ENCODE measurements at places on chromosomes 6 and 20.

DNA sequence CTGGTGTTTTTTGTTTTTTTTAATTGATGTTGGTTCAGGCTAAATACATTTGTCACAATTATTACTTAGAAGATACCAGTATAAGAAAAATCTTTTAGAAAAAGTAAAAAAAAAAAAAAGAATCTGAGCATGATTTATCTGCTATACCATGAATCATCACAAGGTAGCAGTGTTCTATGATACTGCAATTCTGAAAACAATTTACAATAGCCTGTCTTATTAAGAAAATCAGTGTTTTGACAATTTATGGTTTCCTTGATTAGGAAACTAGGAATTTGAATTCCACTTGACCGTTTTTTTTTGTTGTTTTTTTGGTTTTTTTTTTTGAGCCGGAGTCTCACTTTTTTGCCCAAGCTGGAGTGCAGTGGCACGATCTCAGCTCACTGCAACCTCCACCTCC lies 9.3 kb upstream of the MAK start:
- no peak for DNase-seq

DNA sequence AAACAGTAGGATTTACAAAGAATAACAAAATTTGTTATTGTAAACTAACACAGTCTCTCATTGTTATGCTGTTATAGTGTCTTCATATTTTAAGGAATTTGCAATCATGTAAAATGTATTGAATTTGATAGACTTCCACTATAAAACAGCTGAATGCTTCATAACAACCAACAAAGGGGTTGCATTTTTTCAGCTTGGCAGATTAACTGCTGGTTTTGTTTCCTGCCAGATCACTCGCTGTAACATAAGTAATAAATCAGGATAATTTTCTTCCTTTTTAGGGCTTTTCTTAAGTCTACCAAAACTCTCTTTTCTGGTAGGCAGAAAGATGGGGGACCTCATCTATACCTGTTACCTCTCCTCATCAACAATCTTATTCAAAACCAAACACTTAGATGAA lies 169.8 kb downstream of the SAMD5 start:
- DNase-seq, result no peak

DNA sequence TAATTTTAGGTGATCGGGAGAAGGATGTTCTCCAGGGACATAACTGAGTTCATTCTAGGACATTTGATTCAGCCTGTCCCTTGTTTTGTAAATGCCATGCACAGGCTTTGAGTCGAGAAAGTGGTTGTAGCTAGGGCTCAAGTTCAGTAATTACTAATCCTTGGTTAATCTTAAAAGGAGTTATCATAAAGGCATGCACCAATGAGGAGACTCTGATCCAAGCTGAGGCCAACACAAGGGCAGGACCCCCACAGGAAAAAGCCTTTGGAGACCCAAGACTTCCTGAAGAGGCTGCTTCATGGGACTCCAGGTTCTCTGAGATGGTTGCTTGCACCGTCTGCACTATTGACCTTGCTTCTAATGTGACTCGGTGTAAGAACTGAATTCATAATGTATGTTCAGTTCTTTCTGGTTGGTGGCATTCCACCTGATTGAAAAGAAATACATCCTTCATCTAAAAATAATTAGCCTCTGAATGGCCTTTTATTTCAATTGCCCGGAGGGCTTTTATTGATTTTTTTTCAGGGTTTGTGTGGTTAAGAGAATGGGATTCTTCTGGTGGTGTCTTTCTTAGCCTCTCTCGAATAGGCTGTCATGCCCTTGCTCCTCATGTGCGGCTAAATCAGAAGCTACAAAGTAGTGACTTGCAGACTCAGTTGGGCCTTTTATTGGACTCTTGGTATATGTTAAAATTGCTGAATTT lies 201.7 kb upstream of the PLCB4 start:
- DNase-seq, result no peak

DNA sequence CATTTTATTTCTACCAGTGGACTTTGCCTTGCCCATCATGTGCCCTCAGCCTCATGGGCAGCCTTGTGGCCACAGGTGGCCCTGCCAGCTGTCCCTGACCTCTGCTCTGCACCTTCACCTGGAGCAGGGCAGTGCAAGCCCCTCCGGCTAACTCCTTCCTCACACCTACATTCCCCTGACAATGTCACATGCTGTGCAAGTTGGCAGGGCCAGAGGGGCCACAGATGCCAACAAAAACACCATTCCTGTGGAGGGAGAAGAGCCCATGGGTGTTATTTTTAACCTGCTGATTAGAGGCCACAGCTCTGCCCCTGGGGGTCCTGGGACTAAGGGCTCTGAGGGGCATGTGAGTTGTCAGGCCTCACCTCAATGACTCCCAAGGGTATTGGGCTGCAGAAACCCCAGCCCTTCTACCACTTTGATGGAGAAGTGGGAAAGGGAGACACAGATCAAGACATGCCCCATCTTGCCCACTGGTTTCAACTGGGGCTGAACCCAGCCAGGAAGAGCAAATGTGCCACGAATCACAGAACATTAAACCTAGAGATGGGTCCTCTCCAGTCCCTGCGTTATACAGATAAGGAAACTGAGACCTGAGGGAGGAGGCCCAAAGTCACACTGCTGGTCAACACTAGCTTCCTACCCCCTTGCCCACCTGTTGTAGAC lies 65.0 kb downstream of the MRPL14 start:
- DNase-seq, result no peak

GRCh38 chr6:63023726-63024125 lies 187.5 kb upstream of the FKBP1C start:
- no peak for DNase-seq

DNA sequence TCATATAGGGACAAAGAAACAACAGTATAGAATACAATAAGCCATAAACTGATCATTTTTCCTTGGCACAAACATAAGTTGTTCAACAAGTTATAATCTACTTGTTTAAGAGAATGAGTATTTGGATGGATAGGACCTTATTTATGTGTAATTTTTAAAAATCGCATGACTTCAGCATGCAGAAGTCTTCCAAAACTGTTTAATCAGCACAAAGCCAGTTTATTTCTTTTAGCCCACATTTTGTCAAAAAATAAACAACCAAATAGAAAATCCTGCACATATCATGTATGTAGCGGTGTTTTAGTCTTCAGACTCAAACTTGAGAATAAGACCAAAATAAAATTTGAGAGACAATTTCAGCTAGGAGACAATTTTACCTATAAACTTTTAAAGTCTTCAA lies 304.7 kb downstream of the TRDN start:
- DNase-seq, result no peak

GRCh38 chr6:76465410-76465809 lies 392.9 kb upstream of the IMPG1 start:
- DNase-seq, result no peak

GRCh38 chr6:140541288-140541687 lies 1166.8 kb upstream of the CITED2 start:
- no peak for DNase-seq

DNA sequence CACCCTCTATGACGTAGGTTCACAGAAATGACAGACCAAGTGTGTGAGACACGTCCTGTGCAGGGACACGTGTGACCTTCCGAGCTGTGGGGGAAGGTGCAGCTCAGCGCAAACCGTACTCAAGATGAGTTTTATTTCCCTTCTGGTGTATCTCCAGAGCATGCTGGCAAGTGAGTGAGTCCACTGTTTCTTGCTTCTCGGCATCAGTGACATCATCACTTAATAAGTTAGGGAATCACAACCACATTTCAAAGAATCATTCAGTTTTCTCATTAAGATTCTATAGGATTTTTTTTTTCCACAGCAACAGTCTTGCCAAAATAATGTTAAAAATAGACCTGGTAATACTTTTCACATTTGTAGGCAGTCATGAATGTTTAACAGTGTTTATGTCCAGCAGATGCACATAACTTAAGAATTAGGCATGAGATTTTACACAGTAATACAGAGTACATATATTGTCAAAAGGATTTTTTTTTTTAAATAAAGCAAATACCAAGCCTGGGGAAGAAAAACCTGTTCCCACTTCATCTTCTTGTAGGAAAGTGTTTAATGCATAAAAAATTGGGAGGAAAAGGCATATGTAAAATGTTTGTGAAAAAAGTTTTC lies 417.8 kb downstream of the CDC5L start:
- no peak for DNase-seq

DNA sequence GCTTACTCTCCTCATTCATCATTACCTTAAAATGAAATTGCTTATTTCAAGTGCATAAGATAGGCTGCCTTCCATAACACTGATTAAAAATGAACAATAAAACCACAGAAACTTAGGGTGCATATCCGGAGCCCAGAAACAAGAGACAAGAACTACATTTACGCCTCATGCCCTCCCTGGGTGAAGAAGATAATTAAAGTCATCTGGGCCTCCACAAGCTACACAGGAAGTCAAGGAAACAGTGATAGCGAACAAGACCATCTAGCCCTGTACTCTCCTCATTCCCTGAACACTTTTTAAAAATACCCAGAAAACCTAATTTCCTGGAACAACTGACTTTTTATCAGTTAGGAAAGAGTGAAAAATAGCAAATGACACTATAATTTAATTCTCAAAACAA lies 6.3 kb downstream of the SOD2 start:
- DNase-seq, result no peak

GRCh38 chr20:25247000-25247517 lies 826 bp upstream of the PYGB start:
- no peak for DNase-seq

DNA sequence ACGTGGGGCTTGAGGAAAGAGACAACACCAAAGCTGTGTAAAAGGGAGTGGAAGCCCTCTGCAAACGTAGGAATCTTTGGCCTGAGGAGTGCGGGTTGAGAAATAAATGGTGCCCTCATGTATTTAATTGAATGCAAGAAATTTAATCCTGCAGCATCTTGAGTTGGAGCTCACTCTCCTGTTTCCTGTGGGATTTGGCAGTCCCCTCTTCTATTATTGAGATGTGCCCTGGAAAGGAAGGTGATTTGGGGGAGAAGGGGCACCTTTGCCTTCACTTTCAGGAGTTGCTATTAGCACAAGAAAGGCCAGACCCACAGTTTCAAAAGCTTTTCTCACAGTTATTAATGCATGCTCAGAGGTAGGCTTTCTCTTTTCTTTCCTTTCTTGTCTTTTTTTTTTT lies 201.4 kb upstream of the HDDC2 start:
- DNase-seq, result no peak

DNA sequence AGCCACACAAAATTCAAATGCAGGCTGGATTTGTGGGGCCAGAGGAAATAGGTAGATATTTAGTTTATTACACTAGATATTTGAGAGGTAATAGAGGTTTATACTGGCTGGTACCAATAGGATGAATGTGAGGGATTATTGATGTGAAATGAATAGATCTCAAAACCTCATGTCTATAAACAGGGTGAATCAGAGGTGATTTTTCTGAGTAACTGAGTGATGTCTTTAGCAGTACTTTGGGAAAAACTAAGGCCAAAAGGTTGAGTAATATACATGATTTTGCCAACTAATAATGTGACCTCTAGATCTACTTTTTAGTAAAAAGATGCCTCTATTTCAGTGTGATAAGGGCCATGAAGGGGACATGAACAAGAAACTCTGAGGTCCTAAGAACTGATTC lies 86.8 kb downstream of the HAO1 start:
- DNase-seq, result no peak

GRCh38 chr20:50107796-50108331 lies 5.1 kb downstream of the UBE2V1 start:
- no peak for DNase-seq

DNA sequence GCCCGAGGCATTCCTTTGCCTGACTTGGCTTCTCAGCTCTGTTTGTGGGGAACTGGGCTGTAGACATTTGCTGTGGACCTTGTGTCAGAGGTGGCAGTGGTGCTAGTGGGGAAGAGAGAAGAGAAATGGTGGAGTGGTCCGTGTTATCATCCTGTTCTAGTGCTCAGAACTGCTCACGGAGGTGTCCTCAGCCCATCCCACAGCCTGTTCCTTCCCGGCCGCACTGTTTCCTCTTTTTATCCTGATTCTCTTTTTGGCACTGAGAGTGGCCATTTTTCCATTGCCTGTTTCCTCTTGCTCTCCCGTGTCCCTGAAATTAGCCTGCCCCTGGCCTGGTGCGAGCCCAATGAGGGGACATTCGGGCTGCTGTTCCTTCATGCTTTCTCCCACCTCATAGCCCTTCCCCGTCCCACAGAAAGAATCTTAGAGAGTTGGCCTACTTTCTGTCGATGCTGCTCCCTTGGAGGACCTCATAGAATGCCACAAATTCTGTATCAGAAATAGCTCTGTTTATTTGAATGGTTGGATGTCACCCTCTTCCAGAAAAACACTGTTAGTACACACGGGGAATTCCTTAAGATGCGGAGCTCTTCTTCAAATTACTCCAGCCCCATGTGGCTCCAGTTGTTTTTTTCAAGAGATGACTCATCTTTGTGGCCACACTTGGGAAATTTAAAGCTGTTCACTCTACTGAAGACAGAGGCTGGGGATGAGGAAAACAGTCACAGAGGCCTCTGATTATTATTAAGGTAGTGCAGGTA lies 26.1 kb downstream of the FARS2 start:
- DNase-seq, result no peak

- DNase-seq, result no peak
These were observed 4.9 kb downstream of the FRMD1 start for GRCh38 chr6:168073937-168074730.

DNA sequence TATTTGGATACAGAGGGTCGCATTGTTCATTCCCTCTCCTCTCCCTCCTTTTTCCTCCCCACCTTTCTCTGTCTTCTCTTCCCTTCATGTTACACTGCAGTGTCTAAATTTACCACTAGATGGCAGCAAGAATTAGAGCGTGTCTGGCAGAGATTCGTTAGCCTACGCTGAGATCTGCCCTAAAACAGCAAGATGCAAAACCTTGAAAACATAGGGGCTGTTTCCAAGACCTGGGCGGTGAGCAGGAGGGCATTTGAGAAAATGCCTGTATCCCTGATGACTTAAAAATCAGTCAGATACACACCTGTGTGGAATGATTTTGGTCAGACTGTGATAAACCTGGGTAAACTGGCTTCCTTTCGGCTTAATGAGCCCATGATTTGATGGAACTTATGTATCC lies 101.5 kb upstream of the ISM1 start:
- DNase-seq, result no peak

Measured in T-helper 22 cell (primary cell).